ENCODE measurements at places on chromosomes 12 and 14.

GRCh38 chr12:13275241-13276085, 78.9 kb downstream of the EMP1 start:
- DNase-seq = no peak

DNA sequence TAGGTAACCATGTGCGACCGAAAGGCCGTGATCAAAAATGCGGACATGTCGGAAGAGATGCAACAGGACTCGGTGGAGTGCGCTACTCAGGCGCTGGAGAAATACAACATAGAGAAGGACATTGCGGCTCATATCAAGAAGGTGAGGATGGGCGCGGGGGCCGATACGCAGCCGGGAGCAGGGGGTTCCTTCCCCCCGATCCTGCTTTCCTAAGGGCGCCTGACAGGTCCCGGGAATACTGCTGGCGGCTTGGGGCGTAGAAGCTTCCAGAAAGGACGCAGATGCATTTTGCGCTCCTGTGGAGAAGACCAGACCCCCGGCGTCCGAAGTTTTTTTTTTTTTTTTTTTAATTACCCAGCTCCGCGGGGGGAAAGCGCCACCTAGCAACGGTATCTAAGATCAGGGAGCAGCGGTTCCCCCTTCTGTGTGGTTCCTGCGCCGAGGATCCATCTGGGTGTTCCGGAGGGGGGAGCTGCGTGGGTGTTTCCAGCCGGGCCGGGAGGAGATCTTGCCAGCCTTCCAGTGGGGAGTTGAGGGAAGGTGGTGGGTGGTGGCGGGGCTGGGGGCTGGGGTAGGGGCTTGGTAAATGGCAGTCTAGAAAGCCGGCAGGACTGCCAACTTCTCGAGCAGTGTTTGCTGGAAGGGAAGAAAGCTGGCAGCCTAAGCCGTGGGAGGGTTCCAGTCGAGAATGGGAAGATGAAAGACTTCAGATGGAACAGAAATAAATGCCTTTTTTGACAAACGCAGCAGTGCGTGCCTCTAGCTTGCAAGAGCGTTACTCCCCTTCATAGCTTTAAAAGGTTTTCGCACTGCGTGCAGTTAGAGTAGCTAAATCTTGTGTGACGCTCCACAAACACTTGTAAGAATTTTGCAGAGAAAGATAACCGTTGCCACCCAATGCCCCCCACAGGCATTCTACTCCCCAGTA, 764 bp downstream of the DYNLL1 start:
- DNase-seq = no peak

GRCh38 chr12:76766161-76766560, 2.2 kb downstream of the ZDHHC17 start:
- no peak for DNase-seq

GRCh38 chr14:64572386-64573104, 22.8 kb downstream of the PPP1R36 start:
- DNase-seq = no peak

- DNase-seq = no peak
Observed at GRCh38 chr14:99327050-99327449, 55.1 kb upstream of the BCL11B start.

GRCh38 chr12:122406701-122407164, 15.7 kb downstream of the CLIP1 start:
- DNase-seq = no peak

DNA sequence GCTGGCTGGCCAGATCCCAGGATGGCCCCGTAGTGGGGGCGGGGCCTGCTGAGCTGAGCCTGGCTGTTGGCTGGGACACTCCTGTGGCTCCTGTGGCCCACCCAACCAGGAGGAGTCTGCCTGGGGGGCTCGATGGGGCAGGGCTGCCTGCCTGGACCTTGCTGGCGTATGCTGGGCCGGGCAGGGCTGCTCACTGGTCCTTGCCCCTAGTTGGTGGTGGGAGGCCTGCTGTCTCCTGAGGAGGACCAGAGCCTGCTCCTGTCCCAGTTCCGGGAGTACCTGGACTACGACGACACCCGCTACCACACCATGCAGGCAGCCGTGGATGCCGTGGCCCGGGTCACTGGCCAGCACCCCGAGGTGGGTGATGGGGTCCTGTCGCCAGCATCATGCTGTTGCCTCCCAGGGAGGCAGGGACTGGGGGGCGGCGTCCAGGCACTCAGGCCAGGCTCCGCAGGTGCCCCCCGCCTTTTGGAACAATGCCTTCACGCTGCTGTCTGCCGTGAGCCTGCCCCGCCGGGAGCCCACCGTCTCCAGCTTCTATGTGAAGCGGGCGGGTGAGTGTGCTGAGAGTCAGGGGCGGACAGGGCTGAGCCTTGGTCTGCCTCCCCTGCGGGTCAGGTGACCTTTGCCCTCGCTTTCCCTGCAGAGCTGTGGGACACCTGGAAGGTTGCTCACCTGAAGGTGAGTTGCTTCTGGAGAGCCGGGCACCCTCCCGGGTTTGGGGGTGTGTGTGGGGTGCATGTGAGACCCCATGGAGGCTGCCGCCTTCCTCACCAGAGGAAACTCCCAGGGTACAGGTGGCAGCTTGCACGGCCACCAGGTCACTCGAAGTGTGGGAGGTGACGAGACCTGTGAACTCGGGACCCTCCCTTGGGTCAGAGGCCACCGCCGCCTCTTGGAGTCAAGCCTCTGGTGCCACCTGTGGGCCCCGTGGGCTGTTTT, 3.4 kb downstream of the NOC4L start:
- no peak for DNase-seq

DNA sequence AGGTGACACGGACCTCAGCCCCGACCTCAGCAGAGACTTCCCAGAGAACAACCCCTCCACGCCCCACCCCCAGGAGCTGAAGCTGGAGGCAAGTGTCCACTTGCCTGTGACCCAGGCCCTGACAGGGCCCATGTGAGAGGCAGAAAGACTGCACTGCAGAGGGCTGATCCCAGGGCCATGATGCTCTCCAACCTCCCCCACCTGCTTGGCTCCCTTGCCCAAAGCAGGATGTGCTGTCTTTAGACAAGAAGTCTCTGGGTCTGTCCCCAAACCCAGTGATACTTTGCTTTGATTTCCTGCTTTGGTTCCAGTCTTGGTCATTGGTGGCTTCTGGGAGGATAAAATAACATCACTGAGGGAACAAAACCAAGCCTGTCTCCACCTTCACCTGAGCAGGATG, 59.4 kb downstream of the BCL11B start:
- DNase-seq = no peak

GRCh38 chr12:124577986-124578385, 10.6 kb upstream of the NCOR2 start:
- no peak for DNase-seq
